Endothelial cell (in vitro differentiated cells): ENCODE measurements at places on chromosomes 13 and 19. TPM values are rescaled to one million over a fixed set of nuclear protein-coding genes. Genes with fewer than 3 reads are reported as not detected.
A peak's percentile ranks its signal among the peaks of the same experiment; 100 is the strongest.

ZFP36 gene
- 10.2 TPM for total RNA-seq

DIRAS1 gene
- 0.82 TPM for total RNA-seq

GPR183 gene
- total RNA-seq, result not detected

C13orf46 gene
- total RNA-seq, result 1.5 TPM

CDKN2D gene
- 8.1 TPM for total RNA-seq

SBSN gene
- 0.18 TPM for total RNA-seq

PSG6 gene
- not detected for total RNA-seq

CEACAM5 gene
- not detected for total RNA-seq

CYP2A7 gene
- total RNA-seq, result not detected

ATP4A gene
- total RNA-seq, result not detected

DNA sequence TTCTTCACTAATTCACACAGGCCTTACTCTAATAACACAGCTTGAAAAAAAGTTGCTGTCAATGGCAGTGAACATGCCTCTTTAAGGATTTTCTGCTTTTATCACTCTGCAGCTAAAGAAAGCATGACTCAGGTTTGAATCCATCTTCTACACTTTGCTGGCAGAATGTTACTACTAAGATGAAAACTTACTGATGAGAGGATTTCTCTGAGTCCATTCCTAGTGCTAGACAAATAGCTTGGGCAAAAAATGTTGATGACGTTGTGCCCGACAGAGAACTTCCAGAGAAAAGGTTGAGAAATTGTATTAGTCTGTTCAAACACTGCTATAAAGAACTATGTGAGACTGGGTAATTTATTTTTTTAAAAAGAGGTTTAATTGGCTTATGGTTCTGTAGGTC lies 572.0 kb downstream of the IRS2 start:
- no peaks in the 10 kb centered on the region for H3K36me3 ChIP-seq
- H3K27ac ChIP-seq, result no peak overlapping the region
- no peaks in the 10 kb centered on the region for H3K4me1 ChIP-seq
- no peak for DNase-seq
- no peak overlapping the region for H3K4me3 ChIP-seq
- H3K27me3 ChIP-seq, result peaks cover 4% of the 10 kb centered on the region

DNA sequence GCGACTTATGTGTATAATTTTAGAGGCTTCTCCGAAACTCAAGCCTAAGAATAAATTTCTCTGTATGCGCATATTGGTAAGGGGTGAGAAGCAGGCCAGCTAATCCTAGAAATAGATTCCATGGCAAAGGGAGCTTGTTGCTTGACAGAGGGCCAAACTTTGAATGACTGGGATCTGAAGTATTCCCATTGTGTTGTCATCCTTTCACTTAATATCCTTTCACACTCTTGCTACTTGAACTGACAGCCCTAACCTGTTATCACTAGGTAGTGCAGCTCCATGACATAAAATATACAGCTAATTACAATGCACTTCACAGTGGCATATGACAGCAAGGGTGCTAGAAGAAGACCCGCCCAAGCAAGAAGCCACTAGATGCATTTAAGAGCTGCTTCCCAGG lies 309.8 kb downstream of the OXGR1 start:
- DNase-seq, result no peak
- H3K36me3 ChIP-seq, result no peaks in the 10 kb centered on the region
- peaks cover 3% of the 10 kb centered on the region for H3K4me1 ChIP-seq
- no peaks in the 10 kb centered on the region for H3K27me3 ChIP-seq
- H3K4me3 ChIP-seq, result no peak overlapping the region

- peaks cover 34% of the 10 kb centered on the region for H3K4me1 ChIP-seq
- peaks cover 2% of the 10 kb centered on the region for H3K27me3 ChIP-seq
- no peak overlapping the region for H3K27ac ChIP-seq
- no peak overlapping the region for H3K4me3 ChIP-seq
- DNase-seq, result peak; percentile 14
Observed at GRCh38 chr13:39895254-39895653, 239.8 kb downstream of the COG6 start.

GRCh38 chr19:16342002-16342715 lies 17.5 kb downstream of the KLF2 start:
- peaks cover 2% of the 10 kb centered on the region for H3K4me1 ChIP-seq
- H3K27me3 ChIP-seq, result peaks cover 2% of the 10 kb centered on the region
- no peak overlapping the region for H3K27ac ChIP-seq
- DNase-seq, result no peak

DNA sequence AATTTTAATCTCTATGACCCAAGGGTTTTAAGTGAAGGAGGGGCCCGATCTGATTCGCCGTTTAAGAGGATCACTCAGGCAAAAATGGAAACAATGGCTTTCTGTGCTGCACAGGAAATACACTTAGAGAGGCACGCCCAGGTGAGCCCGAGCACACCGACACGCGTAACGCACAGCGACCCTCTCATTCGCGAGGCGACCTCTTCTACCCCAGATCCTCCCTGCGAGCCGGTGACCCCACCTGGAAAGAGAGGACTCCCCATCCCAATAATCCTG lies 216 bp downstream of the SH2D3A start:
- peaks cover 16% of the 10 kb centered on the region for H3K27me3 ChIP-seq
- peak overlapping the region; percentile 14 for H3K4me3 ChIP-seq
- H3K27ac ChIP-seq, result peak overlapping the region; percentile 64
- H3K4me1 ChIP-seq, result peaks cover 14% of the 10 kb centered on the region

DNA sequence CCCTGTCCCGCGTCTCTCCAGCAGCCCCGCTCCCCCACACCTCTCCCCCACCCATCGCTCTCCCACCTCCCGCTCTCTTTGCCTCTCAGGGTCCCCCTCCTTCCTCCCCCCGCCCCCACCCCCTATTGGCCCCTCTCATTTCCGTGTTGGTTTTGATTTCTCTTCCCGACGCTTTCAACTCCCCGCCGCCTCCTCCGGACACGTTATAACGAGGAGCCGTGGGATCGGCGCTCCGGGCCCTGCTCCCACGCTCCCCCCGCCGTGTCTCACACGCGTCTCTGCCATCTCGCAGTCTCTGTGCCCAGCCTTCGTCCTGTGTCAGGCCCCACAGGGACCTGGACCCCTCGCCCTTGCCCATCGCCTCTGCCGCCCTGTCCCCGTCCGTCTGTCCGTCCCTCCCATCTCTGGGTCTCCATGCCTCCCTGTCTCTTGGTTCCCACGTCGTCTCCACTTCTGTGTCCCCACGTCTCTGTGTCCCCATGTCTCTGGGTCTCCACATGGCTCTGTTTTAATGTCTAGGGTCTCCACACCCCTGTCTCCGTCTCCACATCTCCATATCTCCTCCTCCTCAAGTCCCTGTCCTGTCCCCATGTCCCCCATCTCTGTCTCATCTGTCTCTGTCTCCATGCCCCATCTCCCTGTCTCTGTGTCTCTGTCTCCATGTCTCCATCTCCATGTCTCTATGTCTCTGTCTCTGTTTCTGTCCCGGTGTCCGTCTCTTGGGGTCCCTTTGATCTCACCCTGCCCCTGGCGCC lies 13.1 kb downstream of the ERFL start:
- no peak overlapping the region for H3K4me3 ChIP-seq
- peaks cover 18% of the 10 kb centered on the region for H3K4me1 ChIP-seq
- no peak overlapping the region for H3K27ac ChIP-seq
- peaks cover 15% of the 10 kb centered on the region for H3K36me3 ChIP-seq
- DNase-seq, result no peak
- H3K27me3 ChIP-seq, result peaks cover 31% of the 10 kb centered on the region

DNA sequence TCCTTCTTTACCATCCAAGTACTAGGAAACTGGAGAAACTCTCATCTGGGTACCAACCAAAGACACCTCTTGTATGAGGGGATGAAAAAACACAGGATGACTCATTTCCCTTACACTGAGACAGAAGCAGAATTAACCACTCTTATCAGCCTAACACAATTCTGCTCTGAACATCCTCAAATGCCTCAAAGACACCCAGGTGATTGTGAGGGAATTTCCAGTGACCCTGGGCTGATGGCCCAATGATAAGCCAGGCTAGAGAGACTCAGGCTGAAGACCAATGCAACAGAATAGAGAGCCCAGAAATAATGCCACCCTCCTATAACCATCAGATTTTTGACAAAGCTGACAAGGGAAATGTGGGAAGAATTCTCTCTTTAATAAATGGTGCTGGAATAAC lies 7.0 kb downstream of the ZNF737 start:
- no peaks in the 10 kb centered on the region for H3K27me3 ChIP-seq
- H3K4me1 ChIP-seq, result peaks cover 3% of the 10 kb centered on the region
- no peak overlapping the region for H3K4me3 ChIP-seq
- no peak for DNase-seq
- no peak overlapping the region for H3K27ac ChIP-seq

DNA sequence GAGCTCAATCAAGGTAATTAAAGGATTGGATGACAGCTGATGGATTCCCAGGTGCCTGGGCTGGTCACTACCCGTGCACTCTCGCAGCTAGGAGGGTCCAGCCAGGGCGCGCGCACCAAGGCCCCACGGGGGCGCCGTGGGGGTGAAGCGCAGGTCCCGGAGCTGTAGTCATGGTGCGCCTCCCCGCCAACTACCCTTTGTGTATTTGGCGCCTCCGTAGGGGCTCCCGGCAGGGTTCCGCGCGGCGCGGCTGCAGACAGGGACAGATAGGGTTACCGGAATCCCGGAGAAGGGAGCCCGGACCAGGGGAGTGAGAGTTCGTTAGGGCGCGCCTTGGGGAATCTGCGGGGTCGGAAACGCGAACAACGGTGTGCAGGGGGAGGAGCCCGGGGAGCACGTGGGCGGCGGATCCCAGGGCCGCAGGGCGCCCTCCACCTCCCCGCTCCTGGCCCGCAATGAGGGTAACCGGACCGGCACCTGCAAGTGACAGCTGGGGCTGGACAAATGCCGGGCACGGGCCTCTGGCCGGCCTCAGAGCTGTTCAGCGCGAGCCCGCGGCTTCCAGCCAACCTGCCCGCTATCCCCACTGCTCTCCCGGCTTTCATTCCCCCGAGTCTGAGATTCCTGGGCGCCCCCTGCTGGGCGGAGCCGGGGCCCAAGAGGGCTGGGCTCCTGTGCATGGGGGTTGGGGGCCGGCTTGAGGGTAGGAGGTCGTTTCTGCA lies 3.4 kb upstream of the PRAM1 start:
- H3K27ac ChIP-seq, result no peak overlapping the region
- H3K4me1 ChIP-seq, result no peaks in the 10 kb centered on the region
- peaks cover 8% of the 10 kb centered on the region for H3K27me3 ChIP-seq
- H3K4me3 ChIP-seq, result peak overlapping the region; percentile 88
- no peaks in the 10 kb centered on the region for H3K36me3 ChIP-seq
